ENCODE measurements at places on chromosomes 7 and 10.

DNA sequence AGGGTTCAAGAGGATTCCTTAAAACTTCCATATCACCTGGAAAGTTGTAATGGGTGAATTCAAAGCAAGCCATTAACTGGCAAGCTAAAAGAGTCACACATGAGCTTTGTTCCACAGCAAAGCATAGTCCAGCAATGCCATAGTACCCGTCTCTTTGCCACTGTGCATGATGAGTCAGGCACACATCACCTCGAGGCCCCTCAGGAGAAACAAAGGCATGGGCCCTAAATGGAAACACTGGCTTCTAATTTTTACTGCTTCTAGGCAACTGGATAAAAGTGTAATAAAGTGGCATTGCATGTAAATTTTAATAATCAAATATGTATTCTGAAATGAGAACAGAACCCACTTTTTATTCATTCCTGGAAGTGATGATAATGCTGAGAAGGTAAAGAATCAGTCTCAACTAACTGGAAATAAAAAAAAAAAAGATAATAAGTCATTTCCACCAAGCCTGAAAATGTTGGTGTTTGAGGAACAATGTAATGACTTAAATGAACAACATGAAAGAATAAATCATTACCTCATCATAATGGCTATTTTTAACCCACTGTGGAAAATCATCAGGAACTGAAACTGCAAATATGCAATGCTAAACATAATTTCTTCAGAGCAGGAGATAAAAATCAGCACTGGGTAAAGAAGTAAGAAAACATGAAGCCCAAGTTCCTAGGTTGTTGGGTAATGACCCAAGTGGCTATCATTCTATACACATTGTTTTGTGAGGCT, 104.9 kb downstream of the CDK6 start:
- no peak for DNase-seq

GRCh38 chr10:29575098-29575455, 59.7 kb downstream of the SVIL start:
- no peak for DNase-seq

- DNase-seq = no peak
Measured at GRCh38 chr7:121480566-121481335, 84.6 kb upstream of the FAM3C start.

GRCh38 chr10:31319602-31320549, 860 bp downstream of the ZEB1 start:
- peak; percentile 42 for DNase-seq

- no peak for DNase-seq
Measured at GRCh38 chr10:76874176-76874575, 763.4 kb downstream of the KCNMA1 start.

GRCh38 chr7:46886669-46887374, 695.1 kb downstream of the TNS3 start:
- no peak for DNase-seq

DNA sequence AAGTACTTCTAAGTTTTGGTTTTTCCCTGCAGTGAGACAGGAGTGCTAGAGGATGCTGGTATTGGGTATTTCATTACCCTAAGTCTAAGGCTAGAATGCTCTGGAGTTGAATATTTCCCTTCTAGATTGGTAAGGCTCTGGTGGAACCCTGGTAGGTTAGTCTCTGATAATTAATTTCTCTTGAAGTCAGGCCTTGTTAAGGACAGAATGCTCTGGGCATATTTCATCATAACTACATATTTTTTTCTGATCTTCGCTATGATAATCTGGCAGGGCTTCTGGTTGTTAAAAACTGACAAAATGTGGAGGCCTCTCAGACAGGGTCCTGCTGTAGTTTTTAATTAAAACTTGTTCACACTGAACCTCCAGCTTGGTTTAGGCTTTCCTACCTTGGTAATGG, 83.8 kb downstream of the CDK13 start:
- DNase-seq = no peak

- DNase-seq = no peak
Measured at GRCh38 chr10:63718006-63718405, 196.8 kb downstream of the REEP3 start.

DNA sequence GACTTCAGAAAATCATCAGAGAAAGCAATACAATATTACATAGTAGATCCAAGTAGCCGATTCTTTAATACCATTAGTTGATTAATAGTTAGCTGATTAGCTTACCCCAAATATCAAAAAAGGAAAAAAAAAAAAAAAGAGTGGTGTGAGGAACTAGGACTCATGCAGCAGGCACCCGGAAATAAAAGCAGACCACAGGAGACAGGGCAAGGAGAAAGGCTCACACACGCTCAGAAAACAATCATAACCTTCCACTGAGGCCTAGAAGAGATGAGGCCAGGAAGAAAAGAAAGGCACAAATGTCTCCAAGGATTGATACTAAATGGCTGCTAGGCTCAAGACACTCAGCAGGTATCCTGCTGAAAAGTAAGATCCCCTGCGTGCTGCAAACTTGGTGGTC, 25.9 kb downstream of the TRDMT1 start:
- DNase-seq = peak; percentile 12

DNA sequence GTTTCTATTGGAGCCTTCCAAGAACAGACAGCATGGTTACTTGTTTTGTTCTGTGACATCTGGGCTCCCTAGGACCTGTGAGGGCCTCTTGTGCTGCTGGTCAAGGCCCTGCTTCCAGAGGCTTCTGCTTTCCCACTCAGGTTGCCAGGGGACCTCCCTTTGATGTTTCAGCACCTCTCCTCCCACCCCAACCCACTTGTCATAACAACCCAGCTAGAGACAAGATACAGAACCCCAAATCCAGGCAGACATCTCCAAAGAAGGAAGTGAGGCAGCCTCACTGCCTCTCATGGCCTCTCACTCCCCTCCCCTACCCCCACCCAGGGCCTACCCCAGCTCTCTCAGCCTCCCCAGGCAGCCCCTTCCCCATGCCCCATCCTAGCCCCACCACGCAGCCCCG, 11.3 kb downstream of the NFKB2 start:
- DNase-seq = no peak

GRCh38 chr10:70432101-70432500, 9.4 kb downstream of the NODAL start:
- DNase-seq = no peak

DNA sequence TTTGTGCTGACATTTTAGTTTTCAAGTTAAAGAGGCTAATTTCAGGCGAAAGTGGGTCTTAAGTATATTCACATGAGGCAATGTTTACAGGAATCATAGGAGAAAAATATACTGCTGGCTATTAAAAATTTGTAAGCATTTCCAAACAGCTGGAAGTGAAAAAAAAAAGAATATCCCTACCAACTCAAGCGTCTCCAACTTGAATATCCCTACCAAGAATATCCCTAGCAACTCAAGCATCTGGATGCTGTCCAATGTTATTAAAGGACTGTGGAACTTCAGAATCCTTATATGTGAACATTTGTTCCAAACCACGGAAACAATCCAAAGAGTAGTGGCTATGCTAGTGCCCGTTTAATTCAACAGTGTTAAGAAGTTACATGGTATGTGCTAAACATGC, 1303.0 kb downstream of the GATA3 start:
- no peak for DNase-seq

GRCh38 chr10:127259347-127259746, 63.0 kb upstream of the INSYN2A start:
- no peak for DNase-seq

GRCh38 chr10:122478971-122479370, 17.6 kb downstream of the HTRA1 start:
- DNase-seq = no peak

DNA sequence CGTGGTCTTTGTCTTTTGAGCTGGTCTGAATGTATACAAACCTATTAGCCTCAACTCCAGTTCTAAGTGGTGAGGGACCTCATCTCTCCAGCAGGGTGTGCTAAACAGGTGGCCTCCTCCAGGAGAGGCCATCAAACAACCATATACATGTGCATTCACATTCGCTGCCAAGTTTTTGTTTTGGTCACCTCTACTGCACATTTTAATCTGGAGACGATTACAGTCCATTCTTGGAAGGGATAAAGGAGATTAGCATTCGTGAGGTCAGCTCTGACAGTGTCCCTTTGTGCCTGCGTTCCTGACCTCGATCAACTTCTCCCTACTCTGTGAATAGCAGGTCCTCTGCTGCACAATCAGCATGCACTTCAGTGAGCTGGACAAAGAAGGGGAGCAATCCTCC, 60.8 kb downstream of the RHOBTB1 start:
- no peak for DNase-seq

GRCh38 chr7:129368389-129368986, 65.7 kb upstream of the STRIP2 start:
- no peak for DNase-seq

GRCh38 chr10:121589553-121589952, 8.7 kb downstream of the FGFR2 start:
- no peak for DNase-seq

DNA sequence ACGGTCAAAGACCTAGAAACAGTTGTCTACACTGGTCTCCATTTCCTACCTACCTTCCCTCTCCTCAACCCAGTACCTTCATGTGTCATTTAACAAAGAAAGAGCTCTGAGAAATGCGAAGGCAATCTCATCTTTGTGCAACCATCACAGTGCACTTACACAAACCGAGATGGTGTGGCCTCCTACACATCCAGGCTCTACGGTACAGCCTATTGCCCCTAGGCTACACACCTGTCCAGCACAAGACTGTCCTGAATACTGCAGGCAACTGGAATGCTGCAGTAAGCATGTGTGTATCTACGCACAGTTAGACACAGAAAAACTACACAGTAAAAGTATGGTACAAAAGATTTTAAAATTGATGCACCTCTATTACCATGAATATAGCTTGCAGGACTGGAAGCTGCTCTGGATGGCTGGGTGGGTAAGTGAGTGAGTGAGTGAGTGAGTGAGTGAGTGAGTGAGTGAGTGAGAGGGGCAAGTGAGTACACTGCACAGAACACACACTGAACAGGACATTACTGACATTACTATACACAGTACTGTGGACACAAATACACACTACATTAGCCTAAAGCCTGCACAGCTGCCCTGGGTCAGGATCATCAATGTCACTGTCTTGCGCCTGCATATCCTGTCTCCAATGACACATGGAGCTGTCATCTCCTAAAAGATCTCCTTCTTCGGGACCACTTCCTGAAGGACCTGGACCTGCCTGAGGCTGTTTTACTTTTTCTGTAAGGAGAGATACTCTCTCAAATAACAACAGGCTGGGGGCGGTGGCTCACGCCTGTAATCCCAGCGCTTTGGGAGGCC, 18.5 kb downstream of the ITGB1 start:
- no peak for DNase-seq

GRCh38 chr10:28125701-28126100, 126.8 kb upstream of the ODAD2 start:
- no peak for DNase-seq

DNA sequence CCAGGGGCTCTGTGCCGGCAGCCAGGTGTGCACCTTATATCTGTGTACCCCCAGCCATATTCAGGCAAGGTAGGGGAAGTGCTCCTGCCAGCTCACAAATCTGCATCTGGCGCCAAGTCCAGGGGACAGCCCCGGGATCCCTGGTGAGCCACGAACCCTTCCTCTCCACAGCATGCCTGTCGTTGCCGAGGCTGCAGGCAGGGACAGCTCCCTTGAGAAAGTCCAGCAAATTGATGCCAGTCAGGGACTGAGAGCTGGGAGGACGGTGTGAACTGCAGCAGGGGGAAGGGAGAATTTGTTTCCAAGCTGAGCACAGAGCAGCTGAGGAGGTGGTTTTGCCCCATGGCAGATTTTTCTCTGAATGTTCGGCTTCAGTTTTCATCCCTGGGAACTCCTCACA, 919 bp downstream of the PLA2G12B start:
- DNase-seq = no peak

GRCh38 chr10:29517352-29517923, 117.3 kb downstream of the SVIL start:
- no peak for DNase-seq

GRCh38 chr10:85761906-85762445, 604.6 kb downstream of the GRID1 start:
- no peak for DNase-seq

DNA sequence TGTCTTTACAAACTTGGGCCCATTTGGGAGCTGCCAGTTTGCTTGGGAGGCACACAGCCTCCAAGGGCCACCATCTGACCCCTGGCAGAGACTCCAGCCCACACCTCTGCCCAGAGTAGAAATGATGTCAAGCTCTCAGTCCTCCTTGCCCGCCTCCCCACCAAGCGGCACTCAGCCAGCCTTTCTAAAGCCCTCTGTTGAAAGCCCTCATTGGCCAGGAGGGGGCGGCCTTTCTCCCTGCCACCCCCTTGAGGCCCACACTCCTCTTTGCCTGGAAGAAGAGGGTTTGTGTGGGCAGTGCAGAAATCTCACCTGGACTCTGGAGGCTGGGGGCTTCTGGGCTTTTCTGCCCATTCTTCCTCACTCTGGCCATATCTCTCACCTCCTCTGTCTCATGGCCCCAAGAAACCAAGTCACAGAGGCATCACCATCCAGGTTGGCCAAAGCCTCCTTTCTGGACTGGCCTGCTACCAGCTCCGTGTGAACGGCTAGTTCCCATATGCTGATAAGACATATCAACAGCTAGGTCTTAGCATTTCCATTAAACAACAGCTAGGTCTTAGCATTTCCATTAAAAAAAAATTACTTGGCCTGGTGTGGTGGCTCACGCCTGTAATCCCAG, 36.1 kb downstream of the UBTD1 start:
- DNase-seq = peak; percentile 11

GRCh38 chr10:49585387-49585786, 24.7 kb upstream of the SLC18A3 start:
- no peak for DNase-seq

DNA sequence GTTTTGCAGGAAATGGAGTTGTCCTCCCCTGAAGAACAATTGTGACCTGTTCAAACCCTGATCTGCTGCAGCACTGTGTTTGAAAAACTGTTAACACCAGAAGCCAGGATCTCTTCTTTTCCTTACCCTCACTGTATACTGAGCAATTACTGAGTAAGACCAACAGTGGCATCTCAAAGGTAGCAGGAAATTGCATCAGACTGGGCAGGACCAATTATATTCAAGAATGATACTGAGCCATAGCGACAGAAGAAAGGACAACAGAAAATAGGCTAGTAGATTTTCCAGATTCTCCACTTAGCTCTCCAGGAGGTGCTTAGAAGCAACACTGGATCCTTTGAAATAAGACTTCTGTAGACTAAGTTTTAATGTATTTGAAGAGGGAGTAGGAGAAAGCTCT, 57.4 kb upstream of the INHBA start:
- no peak for DNase-seq

DNA sequence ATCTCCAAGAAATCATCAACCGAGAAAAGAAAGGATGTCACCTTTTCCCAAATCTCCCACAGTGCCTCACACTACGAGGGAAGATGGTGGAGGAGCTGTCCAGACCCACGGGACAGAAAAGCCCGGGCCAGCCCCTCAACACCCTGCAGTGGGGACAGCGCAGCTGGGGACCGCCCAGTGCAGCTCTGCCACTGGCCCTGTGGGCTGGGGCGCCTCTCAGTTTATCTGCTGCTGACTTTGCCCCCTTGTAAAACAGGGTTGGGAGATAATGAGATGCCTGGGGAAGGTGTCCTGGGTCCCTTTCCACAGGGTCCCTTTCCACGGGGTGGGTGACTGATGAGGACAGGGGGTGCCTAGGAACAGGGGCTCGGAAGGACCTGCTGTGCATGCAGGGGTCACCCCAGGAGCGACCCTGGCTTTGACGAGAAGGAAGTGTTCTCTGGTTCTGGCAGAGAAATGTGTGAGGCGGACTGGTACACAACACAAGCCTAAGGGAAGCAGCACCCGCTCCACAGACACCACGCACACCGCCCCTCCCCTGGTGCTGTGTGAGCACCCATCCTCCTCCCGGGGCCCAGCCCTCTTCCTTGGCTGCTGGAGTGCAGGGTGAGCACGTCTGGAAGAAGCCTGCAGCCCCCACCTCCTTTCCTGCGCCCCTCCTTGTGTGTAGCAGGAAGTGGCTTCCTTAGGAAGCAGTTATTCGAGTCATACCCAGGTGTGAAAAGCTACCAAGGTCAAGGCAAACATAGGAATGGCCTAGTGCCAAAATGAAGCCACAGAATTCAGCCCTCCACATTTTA, 339.9 kb downstream of the DNAJB6 start:
- no peak for DNase-seq

All from CD4-positive, alpha-beta T cell treated with Interleukin-15 for 4 hours (primary cell).